Stimulated activated CD4-positive, alpha-beta T cell treated with anti-CD3 and anti-CD28 coated beads, Interleukin-12 subunit alpha, Interleukin-12 subunit beta, amount 100 ng/mL, for 24 hours (primary cell): ENCODE measurements at places on chromosomes 6 and 20.

GRCh38 chr6:155041741-155042279 lies 46.7 kb downstream of the TIAM2 start:
- no peak for DNase-seq

DNA sequence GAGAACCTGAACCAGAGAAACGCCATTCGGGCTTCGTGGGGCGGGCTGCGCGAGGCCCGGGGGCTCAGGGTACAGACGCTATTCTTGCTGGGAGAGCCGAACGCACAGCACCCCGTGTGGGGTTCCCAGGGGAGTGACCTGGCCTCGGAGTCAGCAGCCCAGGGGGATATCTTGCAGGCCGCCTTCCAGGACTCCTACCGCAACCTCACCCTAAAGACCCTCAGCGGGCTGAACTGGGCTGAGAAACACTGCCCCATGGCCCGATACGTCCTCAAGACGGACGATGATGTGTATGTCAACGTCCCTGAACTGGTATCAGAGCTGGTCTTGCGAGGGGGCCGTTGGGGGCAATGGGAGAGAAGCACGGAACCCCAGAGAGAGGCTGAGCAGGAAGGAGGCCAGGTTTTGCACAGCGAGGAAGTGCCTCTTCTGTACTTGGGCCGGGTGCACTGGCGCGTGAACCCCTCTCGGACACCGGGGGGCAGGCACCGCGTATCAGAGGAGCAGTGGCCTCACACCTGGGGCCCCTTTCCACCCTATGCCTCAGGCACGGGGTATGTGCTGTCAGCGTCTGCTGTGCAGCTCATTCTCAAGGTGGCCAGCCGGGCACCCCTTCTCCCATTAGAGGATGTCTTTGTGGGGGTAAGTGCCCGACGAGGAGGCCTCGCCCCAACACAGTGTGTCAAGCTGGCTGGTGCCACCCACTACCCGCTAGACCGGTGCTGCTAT lies 904 bp downstream of the B3GALT4 start:
- no peak for DNase-seq

GRCh38 chr6:43891072-43891870 lies 121.3 kb downstream of the VEGFA start:
- DNase-seq, result no peak

DNA sequence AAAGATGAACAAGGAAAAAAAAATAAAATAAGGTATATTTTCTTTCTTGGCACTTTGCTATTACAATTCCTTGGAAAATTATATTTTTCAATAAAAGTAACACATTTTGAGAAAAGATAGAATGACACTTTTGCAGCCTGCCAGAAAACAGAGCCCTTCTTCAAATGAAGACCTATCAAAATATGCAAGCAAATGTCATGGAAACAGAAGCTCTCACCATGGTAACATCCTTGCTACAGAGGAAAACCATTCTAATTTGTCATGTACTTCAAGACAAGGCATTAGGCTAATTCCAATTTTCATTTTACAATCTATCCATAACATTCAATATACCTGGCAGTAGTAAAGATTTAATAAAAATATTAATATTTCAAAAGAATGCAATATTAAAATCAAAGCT lies 177.9 kb downstream of the RNGTT start:
- no peak for DNase-seq

DNA sequence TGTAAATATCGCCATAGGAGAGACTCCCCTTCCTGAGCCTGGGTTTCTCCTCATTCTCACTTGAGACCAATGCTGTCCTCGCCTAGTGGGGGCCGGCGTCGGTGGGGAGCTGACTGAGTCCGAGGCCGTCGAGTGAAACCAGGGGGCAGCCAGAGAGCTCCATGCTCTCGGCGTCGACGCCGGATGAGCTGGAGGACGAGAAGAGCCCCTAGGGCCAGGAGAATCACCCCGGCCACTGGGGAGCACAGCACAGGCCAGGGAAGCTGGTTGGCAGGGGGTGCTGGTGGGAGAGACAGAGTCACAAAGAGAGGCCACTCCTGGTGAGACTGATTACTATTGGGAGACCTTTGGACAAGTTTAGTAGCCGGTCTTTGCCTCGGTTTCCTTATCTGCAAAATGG lies 6.4 kb upstream of the GPSM3 start:
- no peak for DNase-seq

GRCh38 chr20:62368976-62369814 lies 2.1 kb upstream of the LAMA5 start:
- no peak for DNase-seq

- DNase-seq, result no peak
These were observed 310.1 kb downstream of the PRL start for GRCh38 chr6:21986703-21987102.

DNA sequence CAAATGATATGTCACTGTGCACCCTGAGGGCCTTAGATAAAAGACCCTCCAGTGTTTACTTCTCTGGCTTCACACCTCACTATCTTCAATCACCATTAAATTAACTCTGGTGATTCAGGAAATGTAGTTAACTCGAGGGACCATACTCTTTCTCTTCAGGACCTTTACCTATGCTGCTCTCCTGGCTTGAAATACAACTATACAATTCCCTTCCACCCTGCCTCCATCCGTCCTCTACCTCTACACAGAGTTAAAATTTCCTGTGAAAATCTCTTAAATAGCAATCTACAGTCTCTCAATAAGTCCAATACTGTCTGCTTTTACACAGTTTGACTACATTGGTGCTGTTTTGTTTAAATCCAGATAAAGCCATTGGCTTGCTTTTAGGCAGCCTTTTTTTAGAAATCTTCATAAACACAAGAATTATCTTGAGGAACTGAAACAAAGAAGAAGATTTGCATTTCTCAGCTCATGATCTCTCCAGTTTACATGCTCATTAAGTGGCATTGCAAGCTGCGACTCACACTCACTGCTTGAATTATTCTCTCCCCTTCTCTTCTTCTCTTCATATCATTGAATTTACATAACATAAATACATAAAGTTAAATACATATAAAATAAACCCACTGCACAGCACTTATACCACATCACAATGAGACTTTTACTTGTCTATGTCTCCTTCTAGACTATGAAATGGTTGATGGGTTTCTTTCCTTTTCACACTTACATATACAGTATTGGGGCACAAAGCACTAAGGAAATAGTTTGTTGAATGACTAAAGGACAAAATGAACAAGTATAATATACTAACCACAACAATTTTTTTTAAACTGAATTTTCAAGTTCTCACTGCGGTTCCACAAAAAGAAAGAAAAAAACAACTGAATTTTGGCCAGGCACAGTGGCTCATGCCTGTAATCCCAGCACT lies 239.0 kb upstream of the KCNQ5 start:
- DNase-seq, result no peak

- peak; percentile 56 for DNase-seq
These were observed 1.6 kb downstream of the MARCKS start for GRCh38 chr6:113858480-113859348.

DNA sequence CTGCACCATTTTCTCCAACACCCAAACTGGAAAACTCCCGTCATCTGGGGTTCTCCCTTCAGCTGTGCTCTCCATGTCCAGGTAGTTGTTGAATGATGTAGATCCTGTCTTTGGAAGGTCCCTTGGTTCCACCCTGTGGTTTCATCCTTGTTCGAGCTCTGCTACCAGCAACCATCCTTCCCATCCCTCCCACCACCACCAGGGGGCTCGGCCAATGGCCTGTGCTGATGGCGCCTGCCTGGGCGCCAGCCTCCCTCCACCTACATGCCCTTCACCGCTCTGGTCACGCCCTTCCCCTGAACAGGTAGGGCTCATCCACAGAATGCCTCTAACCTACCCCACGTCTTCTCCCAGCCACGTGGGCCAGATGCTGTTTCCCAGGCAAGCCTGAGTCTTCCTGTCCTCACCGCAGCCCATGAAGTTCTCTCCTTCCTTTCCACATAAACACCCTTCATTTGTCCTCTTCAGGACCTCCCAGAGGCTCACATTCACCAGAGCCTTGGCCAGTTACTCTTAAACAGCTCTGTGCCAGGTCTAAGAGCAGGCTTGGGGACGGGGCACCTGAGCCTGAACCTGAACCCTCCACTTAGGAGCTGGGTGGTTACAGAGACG lies 75.1 kb upstream of the DUSP22 start:
- DNase-seq, result no peak

DNA sequence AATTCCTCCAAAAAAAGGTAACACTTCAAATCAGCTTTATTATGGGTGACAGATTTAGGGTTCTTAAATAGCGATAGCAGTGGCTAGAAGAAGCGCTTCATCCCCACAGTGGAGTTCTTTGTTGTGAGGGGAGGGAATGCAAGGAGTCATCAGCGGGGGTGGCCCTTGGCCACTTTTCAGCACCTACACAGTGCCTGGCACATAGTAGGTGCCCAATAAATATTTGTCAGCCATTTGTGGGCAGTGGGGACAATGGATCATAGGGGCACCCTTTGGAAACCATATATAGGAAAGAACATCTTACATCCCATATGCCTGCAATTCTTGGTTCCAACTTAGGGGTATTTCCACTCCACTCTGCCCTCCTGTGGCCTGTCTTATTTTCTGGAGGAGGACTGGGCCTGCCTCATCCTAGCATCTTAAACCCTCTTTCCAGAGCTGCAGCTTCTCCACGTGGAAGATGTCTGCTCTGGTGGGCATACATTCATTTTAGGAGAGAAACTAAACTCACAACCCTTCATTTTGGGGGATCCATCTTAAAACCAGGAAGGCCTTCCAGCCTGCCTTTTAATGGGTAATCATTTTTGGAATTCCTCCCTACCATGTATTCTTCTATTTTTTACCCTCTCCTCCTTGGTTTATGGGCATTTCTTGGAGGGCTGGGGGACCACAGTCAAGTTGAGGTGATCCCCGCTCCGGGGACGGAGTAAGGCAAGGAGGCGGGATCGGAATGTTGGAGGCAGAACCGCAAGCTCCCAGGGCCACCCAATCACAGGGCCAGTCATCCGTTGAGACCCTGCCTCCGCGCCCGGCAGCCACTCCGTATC lies 2.6 kb upstream of the GPSM3 start:
- DNase-seq, result no peak

DNA sequence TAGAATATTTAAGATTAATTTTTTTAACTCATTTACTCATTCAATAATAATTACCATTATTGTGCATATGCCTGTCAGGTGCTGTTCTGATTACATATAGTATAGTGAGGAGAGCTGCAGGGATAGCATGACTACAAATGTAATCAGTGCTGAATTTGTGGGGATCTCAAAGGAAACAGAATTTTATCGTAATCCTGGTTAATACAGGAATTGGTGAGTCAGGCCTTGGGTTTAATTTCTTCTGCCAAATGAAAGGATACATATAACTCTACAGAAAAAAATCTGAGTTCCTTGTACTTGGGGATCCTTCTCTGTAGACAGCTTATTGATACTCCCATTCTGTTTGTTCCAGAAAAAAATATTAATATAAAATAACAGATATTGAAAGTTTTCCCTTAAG lies 297.2 kb downstream of the GJA1 start:
- no peak for DNase-seq

DNA sequence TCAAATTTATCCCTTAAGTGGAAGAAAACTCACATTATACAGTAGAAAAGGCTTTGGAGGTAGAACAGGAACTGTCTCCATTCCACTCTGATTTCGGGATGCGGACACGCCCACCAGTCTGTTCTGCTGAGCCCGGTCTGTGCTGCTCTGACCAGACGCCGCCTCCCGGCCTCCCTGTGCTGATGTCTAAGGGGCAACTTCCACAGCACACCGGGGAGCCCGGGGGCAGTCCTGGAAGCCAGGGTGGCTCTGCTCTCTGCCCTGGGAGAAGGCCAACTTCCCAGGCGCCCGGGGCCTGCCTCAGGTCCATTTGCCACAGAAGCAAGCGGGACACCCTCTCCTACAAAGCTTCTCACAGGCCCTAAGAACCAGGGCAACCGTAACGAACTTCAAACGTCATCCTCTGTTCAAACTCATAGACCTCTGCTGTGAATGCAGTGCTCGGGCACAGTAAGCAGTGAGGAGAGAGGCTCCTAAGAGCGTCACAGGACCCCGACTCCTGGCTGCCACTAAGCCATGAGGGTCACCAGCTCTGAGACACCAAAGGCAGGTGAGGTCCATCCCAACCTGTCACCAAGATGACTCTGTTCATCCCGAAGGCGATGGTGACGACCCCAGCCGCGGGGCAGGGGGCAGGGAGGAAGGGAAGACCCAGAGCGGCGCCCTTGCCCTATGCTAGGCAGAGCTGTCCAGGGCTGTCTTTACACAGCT lies 5.6 kb downstream of the TAF4 start:
- DNase-seq, result no peak

GRCh38 chr6:155980014-155980767 lies 524.6 kb upstream of the NOX3 start:
- DNase-seq, result no peak

DNA sequence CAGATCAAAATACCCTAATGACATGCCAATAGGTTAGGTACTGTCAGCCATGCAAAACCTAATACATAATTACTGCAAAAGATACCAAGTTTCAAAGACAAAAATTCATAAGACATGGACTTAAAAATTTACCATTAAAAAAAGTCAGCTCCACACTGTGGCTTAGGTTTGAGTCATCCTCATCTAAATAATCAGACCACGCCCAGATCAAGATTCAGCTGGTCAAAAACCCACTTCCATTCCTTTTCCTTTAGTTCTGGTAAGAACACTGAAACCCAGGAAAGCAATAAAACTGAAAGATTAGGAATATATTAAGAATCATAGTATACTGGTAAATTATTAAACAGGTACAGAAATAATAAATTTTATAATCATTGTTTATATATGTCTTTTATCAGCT lies 81.0 kb upstream of the ASF1A start:
- DNase-seq, result no peak
